ENCODE measurements at places on chromosomes 1 and 21. TPM values are rescaled to one million over a fixed set of nuclear protein-coding genes. Genes with fewer than 3 reads are reported as not detected.

DNA sequence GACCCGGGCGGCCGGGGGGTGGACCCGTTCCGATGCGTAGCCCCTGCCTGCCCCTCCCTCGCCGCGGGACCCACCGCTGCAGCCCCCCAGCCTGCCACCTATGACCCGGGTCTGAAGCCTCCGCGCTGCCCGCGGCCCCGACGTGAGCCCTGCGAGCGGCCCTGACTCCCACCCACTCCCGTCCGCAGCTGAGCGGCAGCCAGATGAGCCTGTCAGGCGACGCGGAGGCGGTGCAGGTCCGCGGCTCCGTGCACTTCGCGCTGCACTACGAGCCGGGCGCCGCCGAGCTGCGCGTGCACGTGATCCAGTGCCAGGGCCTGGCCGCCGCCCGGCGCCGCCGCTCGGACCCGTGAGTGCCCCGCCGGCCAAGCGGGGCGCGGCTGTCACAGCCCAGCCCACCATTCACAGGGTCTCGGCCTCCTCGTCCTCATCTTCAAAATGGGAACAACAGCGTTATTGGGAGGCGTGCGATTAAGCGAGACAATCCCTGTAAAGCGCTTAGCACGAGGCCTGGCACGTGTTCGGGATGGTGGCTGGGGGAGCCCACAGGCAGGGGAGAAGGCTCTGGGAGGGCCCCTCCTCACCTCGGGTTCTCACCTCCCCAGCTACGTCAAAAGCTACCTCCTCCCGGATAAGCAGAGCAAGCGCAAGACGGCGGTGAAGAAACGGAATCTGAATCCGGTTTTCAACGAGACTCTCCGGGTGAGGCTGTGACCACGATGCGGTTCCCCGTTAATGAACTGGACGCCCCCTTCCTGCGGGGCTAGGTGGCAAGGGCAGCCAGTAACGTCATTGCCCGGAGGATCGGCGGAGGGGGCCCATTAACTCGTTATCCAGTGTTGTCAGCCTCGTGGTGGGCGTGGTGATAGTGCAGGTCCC, 8.2 kb downstream of the SYTL1 start:
- peak overlapping the region; percentile 70 for H3K27ac ChIP-seq
- H3K4me1 ChIP-seq = peaks cover 7% of the 10 kb centered on the region
- H3K4me3 ChIP-seq = no peak overlapping the region
- no peak for DNase-seq
- no peaks in the 10 kb centered on the region for H3K27me3 ChIP-seq

DNA sequence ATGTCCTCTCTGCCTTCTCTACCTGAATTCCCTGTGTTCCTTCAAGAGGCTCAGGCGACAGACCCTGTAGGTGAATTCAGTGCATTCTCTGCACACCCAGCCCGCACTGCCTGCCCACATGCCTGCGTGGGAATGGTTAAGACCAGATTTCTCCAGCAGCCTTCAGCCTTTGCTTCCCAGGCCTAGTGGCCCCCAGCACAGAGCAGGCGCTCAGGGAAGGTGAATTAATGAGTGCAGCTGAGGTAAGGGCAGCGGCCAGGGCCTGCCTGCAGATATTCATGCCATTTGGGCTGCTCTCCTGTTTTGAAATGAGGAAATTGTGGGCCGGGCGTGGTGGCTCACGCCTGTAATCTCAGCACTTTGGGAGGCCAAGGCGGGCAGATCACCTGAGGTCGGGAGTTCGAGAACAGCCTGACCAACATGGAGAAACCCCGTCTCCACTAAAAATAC, 45.5 kb downstream of the IER5 start:
- DNase-seq = no peak
- H3K27ac ChIP-seq = no peak overlapping the region

DNA sequence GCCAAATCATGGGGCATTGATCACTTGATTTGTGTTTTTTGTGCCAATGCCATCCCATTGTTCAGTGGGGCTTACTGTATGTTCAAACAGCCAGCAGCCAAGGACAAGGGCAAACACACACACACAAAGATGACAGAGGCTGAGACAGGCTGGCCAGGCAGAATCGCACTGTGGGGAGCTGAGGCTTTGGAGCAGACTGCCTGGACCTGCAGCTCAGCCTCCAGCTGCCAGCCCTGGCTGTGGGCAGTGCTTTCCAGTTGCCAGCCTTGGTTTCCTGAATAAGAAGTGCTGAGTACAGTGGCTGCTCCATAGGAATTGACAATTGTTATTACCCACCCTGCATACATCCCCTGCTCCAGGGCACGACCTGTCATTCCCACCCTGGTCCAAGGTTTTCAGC, 16.9 kb upstream of the PCP4 start:
- H3K27ac ChIP-seq = no peak overlapping the region
- no peaks in the 10 kb centered on the region for H3K36me3 ChIP-seq
- no peaks in the 10 kb centered on the region for H3K27me3 ChIP-seq
- no peak for DNase-seq
- no peak overlapping the region for H3K4me3 ChIP-seq

DNA sequence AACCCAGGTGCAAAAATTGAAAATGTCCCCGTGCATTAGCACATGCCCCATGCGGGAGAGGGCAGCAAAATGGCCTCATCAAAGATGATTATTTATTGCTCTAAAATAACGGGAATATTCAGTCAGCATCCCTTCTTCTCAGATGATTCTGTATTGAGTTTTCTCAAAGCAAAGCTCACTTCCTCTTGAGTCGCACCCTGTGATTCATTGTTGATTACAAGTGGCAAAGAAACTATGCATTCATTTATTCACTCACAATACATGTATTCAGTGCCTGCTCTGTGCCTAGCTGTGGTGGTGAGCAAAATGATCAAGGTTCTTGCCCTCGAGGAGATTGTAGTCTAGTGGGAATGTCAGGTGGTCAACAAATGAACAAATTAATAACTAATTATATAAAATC, 226.0 kb upstream of the KAZN start:
- no peak overlapping the region for H3K4me3 ChIP-seq
- H3K27ac ChIP-seq = no peak overlapping the region
- H3K4me1 ChIP-seq = no peaks in the 10 kb centered on the region
- no peaks in the 10 kb centered on the region for H3K36me3 ChIP-seq
- no peak for DNase-seq

SPRR2A gene
- not detected for total RNA-seq

DNA sequence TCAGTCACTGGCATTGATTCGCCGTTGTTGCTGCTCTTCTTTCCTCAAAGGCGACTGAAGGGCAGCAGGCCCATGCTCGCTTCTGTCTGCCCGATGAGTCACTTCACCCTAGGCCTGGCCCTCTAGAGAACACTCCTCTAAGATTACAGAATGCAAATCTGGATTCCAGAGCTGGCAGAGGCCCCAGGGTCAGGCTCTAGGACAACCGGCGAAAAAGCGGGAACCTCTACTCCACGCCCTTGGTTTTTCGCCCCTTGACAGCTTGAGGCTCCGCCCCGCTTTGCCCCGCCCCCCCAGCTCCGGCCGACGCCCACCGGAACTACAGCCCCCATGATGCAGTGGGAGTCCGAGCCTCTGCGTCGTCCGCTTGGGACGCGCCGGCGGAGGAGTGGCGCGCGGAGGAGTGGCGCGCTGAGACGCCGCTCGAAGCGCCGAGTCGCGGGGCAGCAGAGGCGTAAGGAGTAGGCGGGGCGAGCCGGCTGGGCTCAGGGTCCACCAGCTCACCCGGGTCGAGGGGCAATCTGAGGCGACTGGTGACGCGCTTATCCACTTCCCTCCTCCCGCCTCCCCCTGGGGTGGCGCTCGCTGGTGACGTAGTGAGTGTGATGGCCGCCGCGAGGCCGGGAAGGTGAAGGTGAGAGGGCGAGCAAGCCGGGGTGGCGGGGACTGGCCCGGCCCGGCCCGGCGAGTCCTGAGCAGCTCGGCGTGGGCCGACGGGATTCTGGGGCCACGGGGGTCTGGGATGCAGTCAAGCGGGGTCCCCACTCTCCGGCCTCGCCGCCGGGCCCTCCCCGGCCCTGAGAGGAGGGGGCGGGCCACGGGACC, at the start of gene MFN2:
Gene MFN2 (plus strand): TSS at position 594 of the 825 bp plus-strand sequence. CDS start 8,725 bp downstream, outside the sequence.
- peak within 1 kb of the TSS; percentile 88 for H3K4me3 ChIP-seq
- no peaks in the 10 kb centered on the region for H3K36me3 ChIP-seq
- H3K4me1 ChIP-seq = peaks cover 22% of the 10 kb centered on the region
- DNase-seq = peak; percentile 94
- peak within 1 kb of the TSS; percentile 98 for H3K27ac ChIP-seq

DNA sequence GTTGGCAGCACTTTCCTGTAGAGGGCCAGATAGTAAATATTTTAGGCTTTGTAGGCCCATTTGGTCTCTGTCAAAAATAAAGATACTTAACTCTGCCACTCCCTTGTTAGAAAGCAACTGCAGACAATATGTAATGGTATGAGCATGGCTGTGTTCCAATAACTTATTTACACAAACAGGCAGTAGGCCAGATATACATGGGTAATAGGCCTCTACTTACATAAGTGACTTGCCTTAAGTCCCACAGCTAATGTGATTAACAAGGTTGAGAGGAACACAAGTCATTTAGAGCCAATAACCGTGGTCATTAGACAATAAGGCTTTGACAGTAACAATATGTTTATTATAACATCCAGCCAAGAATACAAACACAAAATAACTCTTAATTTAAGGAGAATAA, 17.4 kb downstream of the CCT8 start:
- no peak for DNase-seq
- peaks cover 6% of the 10 kb centered on the region for H3K36me3 ChIP-seq
- H3K4me1 ChIP-seq = no peaks in the 10 kb centered on the region
- no peaks in the 10 kb centered on the region for H3K27me3 ChIP-seq

Measured in naive thymus-derived CD4-positive, alpha-beta T cell (primary cell).